ENCODE measurements at places on chromosomes 1 and 21. TPM values are rescaled to one million over a fixed set of nuclear protein-coding genes. Genes with fewer than 3 reads are reported as not detected.

Gene AHCYL1
- 37.6 TPM for total RNA-seq

Gene WNT2B
- total RNA-seq: 0.05 TPM

Gene MSH4
- 0.05 TPM for total RNA-seq

Gene F13B
- total RNA-seq: not detected

Gene ASH1L
- 20.1 TPM for total RNA-seq

Gene OR2L13
- total RNA-seq: not detected

Gene LCE1D
- not detected for total RNA-seq

Gene TTC22
- not detected for total RNA-seq

Gene SPRR2E
- not detected for total RNA-seq

Gene CFAP74
- not detected for total RNA-seq

Gene IVL
- not detected for total RNA-seq

Gene PLA2G2F
- total RNA-seq: not detected

Gene NUF2
- total RNA-seq: 74.7 TPM

Gene GPR25
- not detected for total RNA-seq

Gene BEND5
- not detected for total RNA-seq

Gene KIF17
- total RNA-seq: 3.6 TPM

Gene TGFB2
- total RNA-seq: 65.5 TPM

Gene STIL
- 24.5 TPM for total RNA-seq

Gene HSPB7
- total RNA-seq: not detected

Gene SMIM1
- total RNA-seq: not detected

Gene FAM167B
- 5.8 TPM for total RNA-seq

Gene CD1E
- not detected for total RNA-seq

Gene ZBTB37
- 5.6 TPM for total RNA-seq

Gene TNFRSF8
- not detected for total RNA-seq

Gene CAMK1G
- not detected for total RNA-seq

Gene HLX
- 5.3 TPM for total RNA-seq

Gene LRRC39
- total RNA-seq: not detected

Gene C2CD4D
- total RNA-seq: not detected

Gene NLRP3
- total RNA-seq: 0.24 TPM

Gene LCK
- not detected for total RNA-seq

Gene LMNA
- 2,065 TPM for total RNA-seq

Gene TNNI3K
- total RNA-seq: not detected

Gene MARK1
- 0.34 TPM for total RNA-seq

Gene SLC5A9
- not detected for total RNA-seq

Gene HUNK
- total RNA-seq: 1.2 TPM

Gene SHCBP1L
- not detected for total RNA-seq

Gene MATN1
- total RNA-seq: not detected

Gene MED8
- total RNA-seq: 80.9 TPM

Gene SUSD4
- total RNA-seq: 0.05 TPM

Gene SPAG17
- total RNA-seq: 0.05 TPM

Gene SERTAD4
- total RNA-seq: 8.0 TPM

Gene AUNIP
- total RNA-seq: 4.8 TPM

Gene RGS1
- total RNA-seq: not detected

Gene LRRC8B
- 3.9 TPM for total RNA-seq

Gene NOS1AP
- total RNA-seq: 2.4 TPM

Gene NECTIN4
- total RNA-seq: 2.2 TPM

Gene FAM43B
- total RNA-seq: 0.09 TPM

Gene TRIM63
- total RNA-seq: not detected

Data from A172 (cell line).